ENCODE measurements at places on chromosomes 12 and 14. TPM values are rescaled to one million over a fixed set of nuclear protein-coding genes. Genes with fewer than 3 reads are reported as not detected.

DNA sequence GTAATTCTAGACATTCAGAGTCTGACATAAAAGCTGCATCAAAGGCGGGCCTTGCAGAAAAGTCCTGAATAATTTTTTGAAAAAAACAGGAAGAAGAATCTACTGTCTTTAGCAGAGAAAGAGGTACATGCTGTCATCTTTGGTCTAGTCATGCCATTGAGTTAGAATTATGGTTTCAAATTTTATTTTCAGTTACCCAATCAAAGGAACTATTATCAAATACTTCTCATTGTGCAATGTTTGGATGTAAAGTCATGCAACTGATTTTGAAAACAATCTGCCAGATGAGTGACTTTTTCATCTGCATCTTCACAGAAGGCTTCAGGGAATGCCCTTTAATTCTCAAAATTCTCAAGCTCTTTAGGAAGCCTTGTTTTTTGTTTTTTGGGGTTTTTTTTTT is 803.5 kb downstream of the FLRT2 start:
- H3K4me3 ChIP-seq: no peak overlapping the region
- no peak for DNase-seq
- H3K4me1 ChIP-seq: no peaks in the 10 kb centered on the region
- no peaks in the 10 kb centered on the region for H3K27me3 ChIP-seq

GRCh38 chr12:64724201-64724745 is 34.9 kb downstream of the GNS start:
- no peak for DNase-seq
- H3K27ac ChIP-seq: no peak overlapping the region
- H3K27me3 ChIP-seq: no peaks in the 10 kb centered on the region
- H3K36me3 ChIP-seq: peaks cover 2% of the 10 kb centered on the region
- H3K4me3 ChIP-seq: no peak overlapping the region

DNA sequence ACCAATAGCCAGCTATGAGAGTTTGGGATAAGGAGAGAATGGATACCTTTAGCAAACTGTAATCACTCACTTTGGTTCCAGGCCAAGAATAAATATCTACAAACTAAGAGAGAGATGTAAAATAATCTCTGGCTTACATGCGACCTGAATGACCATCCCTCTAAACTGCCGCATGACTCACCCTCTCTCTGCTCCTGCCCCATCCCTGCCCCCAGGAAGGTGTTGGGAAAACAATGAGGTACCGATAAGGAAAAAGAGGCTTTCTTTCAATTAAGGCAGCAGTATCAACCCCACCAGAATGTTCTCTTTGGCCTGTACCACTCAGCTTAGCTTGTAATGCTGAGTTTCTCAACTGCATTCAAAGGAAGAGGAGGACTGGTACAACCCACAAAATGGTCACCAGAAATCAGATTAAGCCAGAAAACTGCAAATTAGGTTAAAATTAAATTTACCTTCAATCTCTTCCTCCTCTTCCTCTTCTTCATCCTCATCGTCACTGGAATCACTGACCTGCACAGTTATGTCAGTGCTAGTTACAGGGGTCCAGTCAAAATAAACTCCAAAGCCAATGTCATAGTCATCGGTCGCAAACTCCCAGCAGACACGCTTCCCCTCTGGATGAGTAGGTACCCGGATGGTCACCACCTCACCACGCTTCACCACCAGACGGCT is 22.0 kb downstream of the GSTZ1 start:
- H3K4me3 ChIP-seq: no peak overlapping the region
- H3K36me3 ChIP-seq: no peaks in the 10 kb centered on the region
- no peaks in the 10 kb centered on the region for H3K27me3 ChIP-seq
- peak; percentile 33 for DNase-seq

DNA sequence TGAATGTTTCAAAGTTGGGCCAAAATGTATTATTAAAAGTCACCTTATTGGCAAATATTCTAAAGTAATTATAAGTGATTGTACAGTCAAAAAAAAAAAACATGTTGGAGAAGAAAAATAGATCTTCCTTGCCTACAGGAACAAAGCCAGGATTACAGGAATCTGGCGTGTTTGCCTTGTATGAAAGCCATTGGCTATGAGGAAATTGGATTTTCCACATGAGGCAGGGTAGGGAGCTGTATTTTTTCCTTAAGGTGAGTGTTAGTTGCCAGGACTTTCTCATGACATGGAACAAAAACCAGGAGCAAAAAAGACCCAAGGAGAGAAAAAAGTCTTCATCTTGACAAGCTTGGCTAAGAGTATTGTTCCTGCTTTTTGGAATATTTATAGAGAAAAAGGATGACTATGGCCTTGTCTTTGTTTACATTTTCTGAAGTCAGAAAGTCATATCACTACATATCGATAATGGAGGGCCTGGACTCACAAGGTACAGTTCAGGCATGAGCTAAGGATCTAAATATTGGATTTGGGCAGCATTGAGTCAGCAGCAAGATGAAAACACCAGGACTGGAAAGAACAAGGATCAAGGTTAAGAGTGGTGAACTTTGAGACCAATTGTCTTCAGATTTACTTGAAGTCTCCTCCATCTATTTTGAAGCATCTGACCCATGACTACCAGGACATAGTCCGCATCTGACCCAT is 68.4 kb upstream of the FLRT2 start:
- H3K4me3 ChIP-seq: no peak overlapping the region
- H3K27me3 ChIP-seq: no peaks in the 10 kb centered on the region
- no peaks in the 10 kb centered on the region for H3K36me3 ChIP-seq
- no peak for DNase-seq
- no peak overlapping the region for H3K27ac ChIP-seq
- no peaks in the 10 kb centered on the region for H3K4me1 ChIP-seq

DNA sequence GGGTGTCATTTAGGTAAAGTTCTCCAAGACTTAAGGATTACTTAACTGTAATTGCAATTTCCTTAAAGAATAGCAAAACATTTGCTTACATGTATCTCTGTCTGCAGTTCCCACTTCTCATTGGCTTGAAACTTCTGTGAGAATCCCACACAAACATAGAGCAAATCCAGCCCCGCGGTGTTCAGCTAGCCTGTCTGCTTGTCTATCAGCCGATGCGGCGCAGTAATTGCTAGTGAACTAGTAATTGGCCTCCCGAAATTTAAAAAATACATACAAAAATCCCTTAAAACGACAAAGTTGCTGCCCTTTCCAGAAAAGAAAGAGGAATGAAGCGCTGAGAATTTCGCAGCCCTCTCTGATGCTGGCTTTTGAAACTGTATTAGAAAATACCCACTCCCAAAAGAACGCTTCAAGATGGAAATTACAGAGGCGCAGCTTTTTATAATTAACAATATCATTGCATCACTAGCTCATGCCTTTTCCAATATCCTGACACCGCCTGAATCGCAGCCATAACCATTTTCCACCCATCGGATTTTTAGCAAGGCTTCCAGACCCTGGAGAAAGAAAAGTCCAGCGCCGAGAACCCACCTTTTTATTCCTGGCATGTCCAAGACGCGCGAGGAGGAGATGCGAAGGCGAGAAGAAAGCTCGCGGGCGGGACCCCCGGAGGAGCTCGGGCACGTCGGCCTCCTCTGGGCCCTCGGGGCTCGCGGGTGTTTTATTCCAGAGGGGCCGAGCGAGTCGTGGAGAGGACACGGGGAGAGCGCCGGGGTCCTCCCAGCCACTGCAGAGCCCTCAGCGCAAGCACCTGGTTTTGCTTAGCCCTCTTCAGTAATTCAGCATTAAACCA is 646 bp downstream of the FBLN5 start:
- DNase-seq: peak; percentile 52
- peak overlapping the region; percentile 60 for H3K4me3 ChIP-seq
- H3K27me3 ChIP-seq: peaks cover 17% of the 10 kb centered on the region
- H3K27ac ChIP-seq: no peak overlapping the region

GRCh38 chr12:13252616-13253015 is 56.1 kb downstream of the EMP1 start:
- no peaks in the 10 kb centered on the region for H3K36me3 ChIP-seq
- no peak overlapping the region for H3K4me3 ChIP-seq
- H3K27ac ChIP-seq: no peak overlapping the region
- peaks cover 2% of the 10 kb centered on the region for H3K4me1 ChIP-seq
- H3K27me3 ChIP-seq: no peaks in the 10 kb centered on the region

DNA sequence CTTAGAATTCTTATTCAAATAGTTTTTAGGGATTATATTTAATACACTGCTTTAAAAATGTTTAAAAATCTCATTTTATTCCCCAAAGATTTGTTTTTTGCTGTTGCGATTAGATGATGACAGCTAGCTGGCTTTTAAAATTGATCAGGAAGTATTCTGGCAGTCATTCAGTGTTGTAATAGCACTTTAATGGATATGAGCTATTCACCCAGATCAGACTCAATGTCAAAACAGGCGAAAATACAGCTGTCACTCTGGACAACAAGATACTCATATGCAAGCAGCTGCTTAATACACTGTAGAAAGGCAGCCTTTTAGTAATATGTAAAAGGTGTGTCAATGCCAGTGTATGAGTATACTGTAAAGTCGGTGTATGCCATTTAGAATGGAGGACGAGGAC is 91.7 kb downstream of the NPAS3 start:
- no peak overlapping the region for H3K4me3 ChIP-seq
- no peak for DNase-seq
- H3K36me3 ChIP-seq: no peaks in the 10 kb centered on the region
- no peaks in the 10 kb centered on the region for H3K27me3 ChIP-seq
- no peak overlapping the region for H3K27ac ChIP-seq

DNA sequence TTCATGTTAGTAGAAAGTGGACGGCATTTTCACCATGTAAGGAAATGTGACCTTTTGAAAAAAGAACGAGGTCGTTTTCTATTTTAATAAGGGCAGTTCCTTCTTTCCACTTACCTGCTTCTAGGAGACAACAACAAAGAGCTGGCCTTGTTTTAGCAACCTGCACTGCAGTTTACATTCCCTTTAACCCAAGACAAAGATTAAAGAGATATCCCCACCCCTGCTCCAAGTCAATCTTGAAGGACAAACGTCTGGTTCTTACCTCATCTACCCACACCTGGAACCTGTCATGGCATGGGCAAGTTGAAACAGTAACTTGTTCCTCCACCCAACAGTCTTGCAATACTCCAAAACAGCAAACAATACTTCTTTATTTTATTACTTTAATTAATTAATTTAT is 32.7 kb downstream of the ZCCHC8 start:
- H3K36me3 ChIP-seq: no peaks in the 10 kb centered on the region
- no peaks in the 10 kb centered on the region for H3K4me1 ChIP-seq
- DNase-seq: no peak
- no peak overlapping the region for H3K27ac ChIP-seq
- H3K4me3 ChIP-seq: no peak overlapping the region

Gene TRAFD1
- 36.3 TPM for total RNA-seq

Gene INHBC
- not detected for total RNA-seq

Gene PTPRQ
- total RNA-seq: not detected

Gene AKAP3
- total RNA-seq: 1.0 TPM

Gene RTL1
- not detected for total RNA-seq

All from H1 (cell line).